GM23338 (cell line): ENCODE measurements at places on chromosomes 2 and 18.

- no peak for DNase-seq
These were observed 110.8 kb downstream of the FMNL2 start for GRCh38 chr2:152445791-152446201.

GRCh38 chr18:58290116-58290695 lies 246.2 kb downstream of the NEDD4L start:
- no peak for DNase-seq

DNA sequence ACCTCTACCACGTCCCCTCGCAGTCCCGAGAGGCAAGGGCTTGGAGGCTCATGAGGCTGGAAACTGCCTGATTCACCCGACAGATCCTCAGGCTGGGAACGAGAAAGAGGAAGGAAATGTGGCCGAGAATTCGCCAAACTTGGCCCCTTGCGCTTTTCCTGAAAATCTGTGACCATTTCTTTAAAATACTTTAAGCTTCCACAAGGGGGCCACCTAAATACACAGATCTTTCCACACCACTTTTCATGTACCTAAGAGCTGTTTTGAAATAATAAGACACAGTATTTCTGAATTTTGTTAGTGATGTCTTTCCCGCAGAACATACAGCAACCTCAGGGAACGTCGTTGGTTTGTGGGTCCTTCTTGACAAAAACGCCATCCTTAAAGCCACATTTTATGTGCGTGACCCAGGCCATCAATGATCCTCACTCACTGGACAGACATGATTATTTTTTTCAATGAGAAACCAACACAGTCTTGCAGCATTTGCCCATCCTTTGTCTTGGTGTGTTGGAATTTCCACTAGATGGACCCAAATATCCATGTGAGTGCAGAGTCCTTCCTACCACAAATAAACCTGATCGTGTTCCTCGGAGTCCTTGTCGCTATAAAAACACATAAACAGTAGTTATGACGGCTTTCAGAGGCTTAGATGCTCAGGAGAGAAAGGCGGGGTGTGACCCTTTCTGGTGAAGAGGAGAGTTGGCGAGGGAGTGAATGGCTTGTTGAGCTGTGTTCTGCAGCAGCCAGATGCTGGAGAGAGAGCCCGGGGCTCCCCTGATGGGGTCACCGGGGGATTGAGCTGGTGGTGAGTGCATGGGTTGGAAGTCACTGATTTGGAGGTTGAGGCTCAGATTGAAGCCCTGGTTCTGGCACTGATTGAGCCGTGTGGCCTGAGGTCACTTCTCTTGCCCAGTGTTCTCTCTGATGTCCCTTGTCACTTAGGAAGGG lies 25.0 kb downstream of the DCDC2C start:
- peak; percentile 80 for DNase-seq

DNA sequence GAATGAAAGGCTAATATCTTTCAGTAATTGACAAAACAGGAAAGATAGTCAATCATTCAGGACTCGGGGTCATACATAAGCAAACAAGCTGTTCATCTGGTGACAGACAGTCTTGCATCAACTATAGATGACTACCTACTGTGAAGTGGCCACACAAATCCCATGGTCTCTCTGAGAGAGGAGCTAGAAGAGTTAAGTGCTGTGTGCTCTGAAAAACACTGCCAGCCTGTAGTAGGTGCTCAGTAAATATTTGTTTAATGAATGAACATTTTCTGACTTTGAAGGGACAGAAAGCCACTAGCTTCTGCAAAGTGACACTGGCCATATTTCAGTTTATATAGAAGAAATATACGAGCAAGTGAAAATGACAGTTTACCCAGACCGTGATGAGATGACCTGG lies 184.0 kb upstream of the CHAC2 start:
- no peak for DNase-seq

DNA sequence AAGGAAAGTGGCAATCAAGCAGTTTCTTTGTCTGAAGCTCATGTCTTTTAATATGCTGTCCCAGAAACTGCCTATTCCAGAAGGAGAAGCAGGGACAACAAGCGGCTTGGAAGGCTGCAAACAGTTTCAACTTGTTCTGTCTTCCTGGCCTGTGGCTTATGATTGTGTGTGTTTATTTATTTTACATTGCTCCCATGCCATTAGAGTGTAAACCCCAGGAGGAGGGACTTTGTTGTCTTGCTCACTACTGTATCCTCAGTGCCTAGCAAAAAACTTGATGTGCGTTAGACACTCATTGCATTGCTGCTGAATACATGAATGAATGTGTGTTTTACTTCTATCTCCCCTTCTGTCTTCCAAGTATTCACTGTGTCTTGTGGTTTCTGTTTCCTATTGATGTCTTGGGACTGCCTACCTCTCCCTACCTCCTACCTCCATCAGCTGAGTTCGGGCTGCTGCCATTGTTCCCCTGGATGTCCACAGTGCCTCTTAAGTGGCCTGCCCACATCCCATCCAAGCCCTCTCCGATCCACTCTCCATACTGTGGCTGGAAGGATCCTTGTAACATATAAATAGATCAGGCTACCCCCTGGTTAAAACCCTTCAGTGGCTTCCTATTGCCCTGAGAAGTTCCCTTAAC lies 261.4 kb downstream of the DYSF start:
- no peak for DNase-seq

DNA sequence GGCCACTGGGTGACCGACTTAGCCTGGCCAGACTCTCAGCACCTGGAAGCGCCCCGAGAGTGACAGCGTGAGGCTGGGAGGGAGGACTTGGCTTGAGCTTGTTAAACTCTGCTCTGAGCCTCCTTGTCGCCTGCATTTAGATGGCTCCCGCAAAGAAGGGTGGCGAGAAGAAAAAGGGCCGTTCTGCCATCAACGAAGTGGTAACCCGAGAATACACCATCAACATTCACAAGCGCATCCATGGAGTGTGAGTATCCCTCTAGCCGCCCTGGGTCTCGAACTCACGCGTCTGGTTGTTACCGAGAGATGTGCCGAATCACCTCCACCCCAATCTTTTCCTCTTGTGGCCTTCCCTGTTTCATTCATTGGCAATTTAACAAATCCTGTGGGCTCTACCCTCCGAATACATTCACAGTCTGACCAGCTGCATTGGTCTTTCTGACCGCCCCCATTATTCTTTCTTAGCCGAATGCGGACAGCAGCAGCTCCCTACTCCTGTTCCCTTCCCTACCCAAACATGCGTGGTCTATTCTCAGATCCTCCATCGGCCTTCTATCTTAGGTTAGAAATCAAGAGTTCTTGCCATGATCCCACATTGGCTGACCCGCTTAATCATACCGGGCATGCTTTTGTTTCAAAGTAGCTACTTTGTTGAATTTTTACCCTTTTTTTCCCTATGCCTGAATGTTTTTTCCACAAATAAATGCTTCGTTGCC lies 631 bp downstream of the RPL31 start:
- DNase-seq, result no peak

- DNase-seq, result no peak
These were observed 77.8 kb upstream of the DTNA start for GRCh38 chr18:34632321-34632720.

DNA sequence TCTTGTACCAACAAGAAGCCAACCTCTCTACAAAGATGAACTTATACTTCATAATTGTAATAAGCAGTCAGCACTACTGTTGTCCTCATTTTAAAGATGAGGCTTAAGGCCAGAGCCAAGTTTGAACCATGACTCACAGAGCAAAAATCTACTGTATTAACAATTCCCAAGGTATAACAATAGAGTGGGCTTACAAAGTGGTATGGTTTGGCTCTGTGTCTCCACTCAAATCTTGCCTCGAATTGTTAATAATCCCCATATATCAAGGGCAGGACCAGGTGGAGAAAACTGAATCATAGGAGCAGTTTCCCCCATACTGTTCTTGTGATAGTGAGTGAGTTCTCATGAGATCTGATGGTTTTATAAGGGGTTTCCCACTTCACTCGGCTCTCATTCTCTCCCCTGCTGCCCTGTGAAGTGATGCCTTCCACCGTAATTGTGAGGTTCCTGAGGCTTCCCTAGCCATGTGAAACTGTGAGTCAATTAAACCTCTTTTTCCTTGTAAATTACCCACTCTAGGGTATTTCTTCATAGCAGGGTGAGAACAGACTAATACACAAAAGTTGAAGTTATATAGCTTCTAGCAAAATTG lies 19.5 kb downstream of the MRPL44 start:
- DNase-seq, result no peak

- DNase-seq, result no peak
These were observed 33.7 kb downstream of the MREG start for GRCh38 chr2:215979620-215980019.

DNA sequence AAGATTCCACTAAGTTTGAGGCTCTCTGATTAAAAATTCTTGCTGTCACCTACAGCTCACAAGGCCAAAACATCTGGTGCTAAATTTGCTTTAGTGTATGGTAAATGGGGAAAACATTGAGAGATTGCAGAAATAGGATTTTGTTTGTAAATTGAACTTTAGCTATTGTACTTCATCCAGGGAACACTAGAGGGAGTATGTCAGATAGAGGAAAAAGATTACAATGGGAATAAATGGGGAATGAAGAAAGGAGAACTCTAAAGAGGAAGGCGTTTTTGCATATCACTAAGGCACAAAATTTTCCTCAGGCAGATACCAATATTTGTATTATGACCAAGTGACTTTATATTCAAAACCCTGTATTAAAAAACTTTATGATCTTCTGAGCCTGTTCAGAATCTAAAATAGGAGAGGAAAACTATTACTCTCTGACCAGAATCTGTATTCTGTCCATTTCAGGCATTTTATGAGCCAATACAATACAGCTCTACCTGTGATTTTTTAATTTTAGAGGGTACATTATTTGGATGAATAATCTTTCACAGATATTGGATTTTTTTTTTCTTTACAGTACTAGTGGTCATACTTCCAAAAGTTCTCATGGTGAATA lies 52.3 kb upstream of the ITGB6 start:
- DNase-seq, result peak; percentile 62

DNA sequence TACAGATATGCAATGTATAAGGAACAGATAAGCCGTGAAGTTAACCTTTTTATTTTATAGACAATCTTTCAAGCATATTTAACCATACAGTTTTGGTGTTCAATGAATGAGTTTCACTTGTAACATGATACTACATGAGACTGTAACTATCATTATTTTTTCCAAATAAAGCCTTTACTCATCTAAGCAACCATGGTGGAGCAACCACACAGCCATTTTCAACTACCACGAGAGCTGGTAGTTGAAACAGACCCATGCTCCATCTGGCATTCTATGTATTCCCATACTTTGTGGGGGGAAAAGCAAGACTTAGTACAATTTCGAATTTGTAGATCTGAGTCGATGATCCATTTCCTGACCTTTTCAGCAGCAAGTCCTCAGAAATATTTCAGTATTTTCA lies 159.3 kb upstream of the RND3 start:
- no peak for DNase-seq

- no peak for DNase-seq
These were observed 162.6 kb downstream of the PDE11A start for GRCh38 chr2:177909962-177910361.

DNA sequence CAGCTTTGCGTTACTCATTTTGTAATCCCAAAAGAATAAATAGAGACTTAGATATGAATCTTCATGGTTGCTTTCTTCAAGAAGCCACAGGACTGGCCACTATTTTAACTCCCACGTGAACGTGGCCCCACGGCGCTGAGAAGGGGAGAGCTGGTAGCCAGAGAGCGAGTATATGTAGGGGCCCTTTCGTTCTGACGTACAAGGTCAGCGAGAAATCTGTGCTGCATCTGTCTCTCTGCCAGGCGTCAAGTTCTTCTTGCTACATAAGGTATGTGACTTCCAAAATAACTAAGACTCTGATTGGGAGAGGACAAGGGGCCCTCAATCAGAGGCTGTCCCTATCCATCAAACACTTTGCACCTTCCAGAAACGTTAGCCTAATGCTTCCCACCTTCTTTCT lies 149.2 kb downstream of the PLEKHA3 start:
- no peak for DNase-seq

DNA sequence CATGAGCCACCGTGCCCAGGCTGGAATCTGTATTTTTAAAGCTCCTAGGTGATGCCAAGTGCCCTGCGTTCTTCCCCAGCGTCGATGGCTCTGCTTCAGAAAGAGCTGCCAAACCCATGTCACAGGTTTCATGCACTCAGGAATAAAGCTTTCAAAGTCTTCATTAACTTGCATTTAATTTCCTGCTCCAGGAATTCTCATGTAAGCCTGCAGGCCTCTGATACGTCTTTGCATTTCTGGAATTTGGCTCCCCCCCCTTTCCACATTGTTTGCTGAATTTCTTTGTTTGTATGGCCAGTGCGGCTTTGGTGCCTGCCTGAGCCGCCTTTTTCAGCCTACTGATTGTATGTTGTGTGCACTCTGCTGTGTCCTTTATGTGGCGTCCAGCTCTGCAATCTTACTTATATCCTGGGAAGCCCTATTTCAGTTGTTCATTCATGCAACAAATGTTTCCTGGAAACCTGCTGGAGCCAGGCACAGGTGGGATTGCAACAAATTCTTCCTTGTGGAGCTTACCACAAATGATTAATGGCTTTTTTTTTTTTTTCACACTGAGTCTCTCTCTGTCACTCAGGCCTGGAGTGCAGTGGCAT lies 17.9 kb upstream of the OTOF start:
- DNase-seq, result peak; percentile 73

GRCh38 chr2:170928036-170928823 lies 823 bp upstream of the GORASP2 start:
- DNase-seq, result peak; percentile 48

- peak; percentile 19 for DNase-seq
These were observed 11.7 kb downstream of the SGPP2 start for GRCh38 chr2:222436040-222436413.

- peak; percentile 77 for DNase-seq
These were observed at the start of gene TFCP2L1 for GRCh38 chr2:121284463-121285449. Gene TFCP2L1, minus strand, starts transcription at chr2:121285202. Its CDS starts 93 bp downstream, at chr2:121285109.
